ENCODE measurements at places on chromosomes 6 and 20.
A peak's percentile ranks its signal among the peaks of the same experiment; 100 is the strongest.

DNA sequence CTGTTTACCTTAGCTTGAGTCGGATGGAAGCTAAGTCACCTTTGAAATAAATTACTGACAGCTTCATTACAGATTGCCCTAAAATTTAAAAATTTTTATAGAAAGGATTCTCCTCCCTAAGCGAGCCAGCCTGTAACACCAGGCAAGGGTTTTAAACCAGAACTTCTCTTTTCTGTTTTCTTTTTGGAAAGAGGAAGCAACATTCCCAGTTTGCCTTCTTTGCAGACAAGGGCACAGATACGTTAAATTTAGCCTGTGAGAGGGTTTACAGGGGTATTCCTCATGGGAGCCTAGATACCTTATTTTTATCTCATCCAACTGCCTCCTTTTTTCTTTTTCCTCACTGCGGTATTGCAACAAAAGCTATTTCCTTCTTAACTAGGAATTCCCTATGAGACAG lies 45.0 kb downstream of the GNAS start:
- no peak for DNase-seq

DNA sequence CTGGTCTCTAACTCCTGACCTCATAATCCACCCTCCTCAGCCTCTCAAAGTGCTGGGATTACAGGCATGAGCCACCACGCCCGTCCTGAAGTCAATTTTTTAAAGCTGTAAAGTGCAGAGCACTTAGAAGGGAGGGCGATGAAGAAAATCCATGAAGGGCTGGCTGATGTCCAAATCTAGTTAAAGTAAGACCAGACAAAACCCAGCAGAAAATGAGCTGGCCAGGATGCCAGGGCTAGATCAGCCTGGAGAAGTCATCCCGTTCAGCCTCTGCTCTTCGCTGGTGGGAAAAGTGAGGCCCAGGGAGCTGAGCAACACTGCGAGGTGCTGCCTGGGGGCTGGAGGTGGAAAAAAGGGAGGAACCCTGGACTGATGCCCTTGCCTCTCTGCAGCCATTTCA lies 3.1 kb downstream of the BPIFB4 start:
- no peak for DNase-seq

GRCh38 chr6:15421945-15422733 lies 176.3 kb downstream of the JARID2 start:
- DNase-seq = no peak

DNA sequence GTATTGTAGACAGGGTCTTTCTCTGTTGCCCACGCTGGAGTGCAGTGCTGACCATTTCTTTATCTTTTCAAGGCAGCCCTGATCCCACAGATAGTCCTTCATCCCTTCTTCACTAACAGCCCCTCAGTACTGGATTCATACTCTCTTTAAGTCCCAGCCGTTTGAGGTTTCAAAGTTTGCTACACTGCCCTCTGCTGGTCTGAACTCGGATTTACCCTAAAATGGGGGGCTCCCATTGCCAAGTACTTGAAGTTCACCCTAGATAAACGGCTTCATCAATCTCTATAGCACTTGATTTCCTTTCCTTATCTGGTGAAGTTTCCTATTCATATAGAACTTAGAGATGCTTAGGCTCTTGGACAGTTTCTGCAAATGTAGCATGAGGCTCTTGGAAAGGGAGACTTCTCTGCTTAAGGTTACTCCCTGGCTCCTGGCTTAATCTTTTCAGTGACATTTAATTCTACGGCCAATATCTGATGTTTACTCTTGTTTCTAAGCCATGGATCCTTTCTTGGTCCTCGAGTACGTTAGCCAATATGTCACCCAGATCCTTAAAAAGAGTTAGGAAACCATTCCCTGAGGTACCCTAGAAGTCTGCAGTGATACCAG lies 21.4 kb upstream of the PREP start:
- DNase-seq = peak; percentile 69

- DNase-seq = no peak
These were observed 62.0 kb upstream of the SMLR1 start for GRCh38 chr6:130765181-130765727.

DNA sequence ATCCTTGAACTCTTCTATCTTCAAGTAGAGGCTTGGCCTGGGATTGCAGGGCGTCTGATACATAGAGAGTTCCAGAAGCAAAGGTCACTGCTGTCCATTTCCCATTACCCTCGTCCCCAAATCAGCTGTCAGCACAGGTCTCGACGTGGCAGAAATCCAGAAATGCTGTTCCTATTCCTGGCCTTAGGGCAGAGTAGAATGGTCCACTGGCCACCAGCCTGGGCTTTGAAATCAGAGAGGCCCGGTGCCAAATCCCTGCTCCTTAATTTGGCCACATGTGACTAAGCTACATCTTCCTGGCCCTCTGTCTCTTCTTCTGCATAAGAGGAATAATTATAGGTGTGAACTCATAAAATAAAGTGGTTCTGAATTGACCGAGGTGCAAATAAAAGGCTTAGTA lies 40.9 kb upstream of the FAM83D start:
- no peak for DNase-seq

- no peak for DNase-seq
These were observed 573.4 kb downstream of the FRK start for GRCh38 chr6:115487331-115487730.

DNA sequence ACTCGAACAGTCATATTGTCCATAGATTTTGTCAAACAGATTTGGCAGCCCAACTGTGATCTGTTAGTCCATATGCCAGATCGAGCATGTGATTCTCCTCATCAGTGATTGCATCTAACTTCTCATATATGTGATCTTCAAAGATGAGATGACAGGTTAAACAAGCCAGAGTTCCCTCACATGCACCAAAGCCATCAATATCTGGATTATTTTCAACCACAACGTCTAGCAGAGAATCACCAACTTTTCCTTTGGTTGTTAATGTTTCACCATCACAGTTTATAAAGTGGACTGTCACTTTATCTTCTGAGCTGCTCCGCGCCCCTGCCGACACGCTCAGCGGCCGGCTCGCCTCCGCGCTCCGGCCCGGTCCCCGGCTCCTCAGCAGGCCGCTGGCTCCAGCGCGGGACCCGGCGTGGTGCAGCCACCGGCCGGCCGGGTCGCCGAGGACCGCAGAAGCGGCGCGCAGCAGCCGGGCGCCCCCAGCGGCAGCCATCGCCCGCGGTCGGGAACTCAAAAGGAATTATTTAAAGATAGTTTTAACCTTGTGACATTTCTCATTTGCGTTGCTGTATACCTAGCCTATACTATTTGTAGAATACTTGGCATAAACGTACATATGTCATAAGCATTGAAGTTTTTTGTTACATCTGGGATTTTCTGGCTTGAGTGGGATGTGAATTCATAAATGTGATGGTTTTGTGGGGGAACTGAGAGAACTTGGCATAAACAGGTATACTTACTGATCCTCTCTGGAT lies 40.1 kb upstream of the DYNLRB1 start:
- DNase-seq = peak; percentile 25

DNA sequence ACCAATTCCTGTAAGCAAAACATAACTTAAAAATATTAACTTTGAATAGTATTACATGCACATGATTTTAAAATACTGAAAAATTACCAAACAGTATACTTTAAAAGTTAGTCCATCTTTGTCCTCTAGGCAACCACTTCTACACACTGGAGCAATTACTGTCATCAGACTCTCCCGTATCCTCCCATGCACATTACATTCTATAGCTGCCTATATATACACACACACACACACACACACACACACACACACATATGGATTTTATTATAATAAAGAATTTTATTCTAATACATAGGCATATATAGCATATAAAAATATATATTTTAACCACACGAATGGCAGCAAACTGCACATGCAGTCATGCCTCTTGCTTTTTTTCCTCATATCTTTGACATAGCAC lies 8.2 kb downstream of the REV3L start:
- no peak for DNase-seq

- peak; percentile 38 for DNase-seq
These were observed 17.4 kb upstream of the HM13 start for GRCh38 chr20:31496761-31497295.

- no peak for DNase-seq
These were observed 27.2 kb downstream of the CRISP1 start for GRCh38 chr6:49839162-49839561.

DNA sequence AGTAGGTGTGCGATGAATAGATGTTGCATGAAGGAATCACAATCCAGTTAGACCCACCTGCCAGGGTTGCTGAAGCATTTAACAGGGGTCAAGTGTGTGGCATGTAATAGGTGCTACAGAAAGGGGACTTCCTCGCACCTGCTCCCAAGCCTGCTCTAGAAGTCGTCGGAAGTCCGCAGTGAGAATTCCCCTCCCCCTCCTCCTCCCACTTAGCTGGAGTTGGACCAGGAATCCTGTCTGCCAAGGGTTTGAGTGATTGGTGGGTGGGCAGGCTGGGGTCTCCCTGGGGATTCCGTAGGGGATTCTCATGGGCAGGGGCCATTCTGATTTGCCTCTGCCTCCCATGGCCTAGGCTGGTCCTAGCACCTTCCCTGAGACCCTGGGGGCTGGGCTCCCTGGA lies 10.3 kb downstream of the SCRT2 start:
- no peak for DNase-seq
